ENCODE measurements at places on chromosomes 12 and 14. TPM values are rescaled to one million over a fixed set of nuclear protein-coding genes. Genes with fewer than 3 reads are reported as not detected.

Gene TAS2R20
- total RNA-seq, result 5.2 TPM

Gene CLEC2A
- total RNA-seq, result not detected

- no peaks in the 10 kb centered on the region for H3K27me3 ChIP-seq
- H3K36me3 ChIP-seq, result no peaks in the 10 kb centered on the region
- no peak overlapping the region for H3K4me3 ChIP-seq
- no peak for DNase-seq
These were observed 250.0 kb downstream of the MED13L start for GRCh38 chr12:116027551-116027821.

DNA sequence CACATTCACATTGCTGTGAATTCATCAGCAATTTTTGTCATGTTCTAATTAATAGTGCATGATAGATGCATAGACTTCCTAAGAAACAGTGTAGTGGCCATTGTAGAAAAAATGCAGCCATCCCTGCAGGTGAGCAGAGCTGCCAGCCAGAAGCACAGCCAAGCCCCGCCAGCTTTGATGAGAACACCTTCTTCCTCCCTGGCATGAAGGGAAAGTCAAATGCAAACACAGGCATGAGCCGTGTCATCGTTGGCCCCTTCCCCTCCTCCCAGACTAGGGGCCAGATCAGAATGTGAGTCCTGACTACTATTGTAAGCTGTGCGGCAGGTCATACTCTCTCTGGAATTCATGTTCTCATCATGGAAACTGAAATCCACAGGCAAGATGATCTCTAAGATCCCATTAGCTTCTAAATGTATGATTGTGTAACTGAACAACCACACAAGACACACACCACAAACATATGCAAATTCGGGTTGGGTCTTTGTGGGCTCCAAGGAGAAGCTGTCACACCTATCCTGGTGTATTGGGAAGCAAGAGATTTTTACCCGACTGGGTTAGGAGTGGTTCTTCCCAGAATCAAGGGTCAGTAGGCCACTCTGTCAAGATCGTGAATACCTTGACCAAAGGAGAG, 2.8 kb upstream of the AQP2 start:
- H3K4me1 ChIP-seq, result no peaks in the 10 kb centered on the region
- DNase-seq, result no peak
- H3K27me3 ChIP-seq, result no peaks in the 10 kb centered on the region
- no peak overlapping the region for H3K27ac ChIP-seq
- H3K4me3 ChIP-seq, result no peak overlapping the region

- no peak overlapping the region for H3K27ac ChIP-seq
- no peaks in the 10 kb centered on the region for H3K4me1 ChIP-seq
- H3K4me3 ChIP-seq, result no peak overlapping the region
- peak; percentile 90 for DNase-seq
- no peaks in the 10 kb centered on the region for H3K27me3 ChIP-seq
These were observed 33.5 kb upstream of the NXPH4 start for GRCh38 chr12:57182918-57183575.

DNA sequence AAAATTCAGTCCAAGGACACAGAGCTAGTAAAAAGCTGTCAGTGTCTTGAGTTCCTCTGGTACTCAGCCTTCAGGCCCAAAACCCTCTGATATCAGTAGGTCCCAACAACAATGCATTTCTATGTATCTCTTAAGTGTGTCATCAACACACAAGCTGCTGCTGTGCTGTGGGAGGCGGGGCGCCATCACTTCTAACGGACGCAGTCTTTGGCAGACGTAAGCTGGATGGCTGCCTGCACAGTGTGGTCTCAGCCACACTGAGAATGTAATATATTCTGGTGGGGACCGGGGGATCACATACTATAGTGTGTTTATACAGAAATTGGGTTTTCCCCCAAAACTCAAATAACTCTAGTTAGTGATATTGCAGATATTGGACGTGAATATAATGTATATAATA, 123.9 kb downstream of the SUDS3 start:
- no peak overlapping the region for H3K27ac ChIP-seq
- no peak for DNase-seq
- H3K27me3 ChIP-seq, result no peaks in the 10 kb centered on the region
- H3K36me3 ChIP-seq, result no peaks in the 10 kb centered on the region

- no peaks in the 10 kb centered on the region for H3K36me3 ChIP-seq
- DNase-seq, result peak; percentile 23
- H3K4me1 ChIP-seq, result no peaks in the 10 kb centered on the region
- no peak overlapping the region for H3K27ac ChIP-seq
- no peak overlapping the region for H3K4me3 ChIP-seq
- H3K27me3 ChIP-seq, result no peaks in the 10 kb centered on the region
These were observed 58.8 kb upstream of the GPR68 start for GRCh38 chr14:91303091-91303923.

GRCh38 chr12:3149515-3150307, 72.5 kb downstream of the TSPAN9 start:
- no peaks in the 10 kb centered on the region for H3K27me3 ChIP-seq
- no peak overlapping the region for H3K4me3 ChIP-seq
- no peak overlapping the region for H3K27ac ChIP-seq
- no peaks in the 10 kb centered on the region for H3K36me3 ChIP-seq

Gene KRT85
- not detected for total RNA-seq

Gene KRT79
- not detected for total RNA-seq

GRCh38 chr14:55579724-55580469, at the start of gene KTN1:
Gene KTN1 (plus strand): TSS chr14:55580207. CDS start chr14:55612049, 31,842 bp downstream.
- peak within 1 kb of the TSS; percentile 97 for H3K4me3 ChIP-seq
- DNase-seq, result peak; percentile 93
- H3K36me3 ChIP-seq, result no peaks in the 10 kb centered on the region
- no peaks in the 10 kb centered on the region for H3K27me3 ChIP-seq
- peak within 1 kb of the TSS; percentile 86 for H3K27ac ChIP-seq

GRCh38 chr14:39998854-39999253, 566.6 kb upstream of the FBXO33 start:
- no peak overlapping the region for H3K4me3 ChIP-seq
- H3K36me3 ChIP-seq, result no peaks in the 10 kb centered on the region
- H3K4me1 ChIP-seq, result no peaks in the 10 kb centered on the region
- DNase-seq, result no peak

DNA sequence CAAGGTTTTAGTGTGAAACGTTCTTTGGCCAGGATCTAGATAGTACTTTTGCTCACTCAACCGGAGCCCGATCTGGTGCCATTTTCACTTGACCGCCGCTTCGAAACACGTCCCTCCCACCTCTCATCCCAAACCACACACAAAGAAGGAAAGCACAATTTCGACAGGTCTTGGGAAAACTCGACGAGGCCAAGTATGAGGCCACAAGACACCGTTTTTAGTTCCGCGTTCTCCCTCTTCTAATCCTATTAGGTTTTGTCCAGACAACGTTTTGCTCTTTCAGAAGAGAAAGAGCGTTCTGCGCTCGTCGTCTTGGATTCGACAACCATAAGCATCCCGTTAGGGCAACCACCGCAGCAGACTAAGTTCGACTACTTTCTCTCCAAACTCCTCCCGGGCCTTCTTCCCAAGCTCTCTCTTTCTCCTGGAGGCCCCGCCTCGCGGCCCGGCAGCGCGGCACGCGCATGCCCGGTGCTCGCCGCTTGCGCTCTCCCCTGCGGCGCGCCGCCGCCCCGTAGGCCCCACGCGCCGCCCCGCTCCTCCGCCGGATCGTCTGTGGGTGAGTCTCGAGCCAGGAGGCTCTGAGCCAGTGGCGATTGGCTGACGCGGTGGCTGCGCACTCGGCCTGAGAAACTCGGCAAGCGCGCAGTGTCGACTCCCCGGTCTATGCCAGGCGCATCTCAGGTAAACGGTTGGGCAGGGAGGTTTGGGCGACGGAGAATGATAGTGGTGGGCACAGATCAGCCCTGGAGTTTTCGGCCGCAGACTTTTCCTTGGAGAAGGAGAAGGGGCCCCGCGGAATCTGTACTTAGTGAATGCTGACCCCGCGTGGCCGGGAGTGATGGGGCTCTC, at the start of gene MIPOL1:
Gene MIPOL1 (plus strand): TSS at position 517 of the 852 bp plus-strand sequence. CDS start 49,952 bp downstream, outside the sequence.
- peak within 1 kb of the TSS; percentile 7 for H3K4me3 ChIP-seq
- H3K4me1 ChIP-seq, result no peaks in the 10 kb centered on the region
- H3K36me3 ChIP-seq, result no peaks in the 10 kb centered on the region
- DNase-seq, result peak; percentile 85
- H3K27me3 ChIP-seq, result no peaks in the 10 kb centered on the region
- peak within 1 kb of the TSS; percentile 88 for H3K27ac ChIP-seq

DNA sequence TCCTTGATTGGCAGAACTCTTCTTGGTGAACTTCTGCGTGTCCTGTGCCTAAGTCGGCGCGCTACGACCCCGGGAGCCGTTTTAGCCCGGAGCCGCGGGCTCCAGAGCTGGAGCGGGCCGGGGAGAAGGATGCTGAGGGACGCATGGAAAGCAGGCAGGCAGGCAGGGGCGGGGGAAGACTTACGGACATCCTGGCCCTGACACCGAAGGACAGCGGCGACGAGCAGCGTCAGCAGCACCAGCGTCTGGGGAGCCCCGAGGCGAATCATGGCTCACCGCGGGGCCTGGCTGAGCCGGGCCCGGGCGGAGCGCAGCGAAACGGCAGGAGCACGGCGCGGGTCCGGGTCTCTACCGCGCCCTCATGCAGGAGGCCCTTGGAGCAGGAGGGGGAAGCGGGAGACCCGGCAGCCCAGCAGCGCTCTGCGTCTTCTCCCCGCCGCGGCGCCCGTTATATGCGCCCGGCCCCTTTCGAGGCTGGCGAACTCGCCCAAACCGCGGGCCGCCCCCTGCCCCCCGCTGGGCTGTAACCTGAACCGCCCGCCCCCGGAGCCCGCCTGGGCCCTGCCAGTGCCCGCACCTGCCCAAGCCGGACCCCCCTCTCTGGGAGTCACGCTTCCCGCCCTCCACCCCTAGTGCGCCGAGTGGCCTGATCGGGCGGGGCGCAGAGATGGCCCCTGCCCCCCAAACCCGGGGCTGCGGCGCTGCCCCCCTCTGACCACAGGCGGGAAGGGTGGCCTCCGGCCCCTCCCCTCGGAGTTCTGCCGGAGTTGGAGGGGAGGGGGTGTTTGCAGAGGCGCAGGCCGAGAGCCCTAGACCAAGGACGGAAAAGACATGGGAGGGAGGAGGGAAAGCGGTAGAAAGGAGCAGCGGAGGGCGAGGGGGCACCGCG, at the start of gene COL2A1:
Gene COL2A1 (minus strand): TSS at position 424 of the 889 bp plus-strand sequence. CDS start 155 bp downstream, at position 269.
- no peaks in the 10 kb centered on the region for H3K36me3 ChIP-seq
- peaks cover 41% of the 10 kb centered on the region for H3K4me1 ChIP-seq
- peak within 1 kb of the TSS; percentile 44 for H3K4me3 ChIP-seq

DNA sequence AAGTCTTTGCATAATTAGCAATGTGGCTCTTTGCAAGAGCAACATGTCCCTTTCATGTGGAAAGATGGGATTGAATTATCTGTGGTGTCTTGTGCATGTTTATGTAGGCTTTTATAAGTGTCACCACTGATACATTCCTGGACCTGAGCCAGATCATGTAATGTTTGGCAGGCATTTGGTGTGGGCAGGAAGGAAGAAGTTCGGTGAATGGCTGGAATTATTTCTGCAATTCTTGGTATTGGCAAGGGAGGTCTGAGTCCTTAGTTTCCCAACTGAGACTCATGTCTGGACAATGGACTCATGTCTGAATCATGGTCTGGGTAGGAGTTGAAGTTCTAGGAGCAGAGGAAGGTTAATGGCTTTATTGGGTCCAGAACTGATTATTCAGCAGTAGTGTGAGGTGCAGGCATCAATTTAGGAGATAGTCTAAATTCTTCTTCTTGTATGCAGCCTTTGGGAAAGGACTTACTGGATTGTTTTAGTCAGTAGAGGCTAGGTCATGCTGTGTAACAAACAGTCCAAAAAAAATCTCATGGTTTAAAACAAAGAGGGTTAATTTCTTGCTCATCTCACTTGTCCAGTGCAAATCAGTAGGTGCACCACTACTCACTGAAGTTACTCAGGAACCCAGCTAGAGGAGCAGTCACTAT, 186.5 kb upstream of the LHX5 start:
- H3K4me1 ChIP-seq, result no peaks in the 10 kb centered on the region
- no peaks in the 10 kb centered on the region for H3K27me3 ChIP-seq
- DNase-seq, result no peak

Gene BMP4
- 12.1 TPM for total RNA-seq

All from Peyer's patch (tissue), 4 donors.